ENCODE measurements at places on chromosomes 13 and 19.
A peak's percentile ranks its signal among the peaks of the same experiment; 100 is the strongest.

DNA sequence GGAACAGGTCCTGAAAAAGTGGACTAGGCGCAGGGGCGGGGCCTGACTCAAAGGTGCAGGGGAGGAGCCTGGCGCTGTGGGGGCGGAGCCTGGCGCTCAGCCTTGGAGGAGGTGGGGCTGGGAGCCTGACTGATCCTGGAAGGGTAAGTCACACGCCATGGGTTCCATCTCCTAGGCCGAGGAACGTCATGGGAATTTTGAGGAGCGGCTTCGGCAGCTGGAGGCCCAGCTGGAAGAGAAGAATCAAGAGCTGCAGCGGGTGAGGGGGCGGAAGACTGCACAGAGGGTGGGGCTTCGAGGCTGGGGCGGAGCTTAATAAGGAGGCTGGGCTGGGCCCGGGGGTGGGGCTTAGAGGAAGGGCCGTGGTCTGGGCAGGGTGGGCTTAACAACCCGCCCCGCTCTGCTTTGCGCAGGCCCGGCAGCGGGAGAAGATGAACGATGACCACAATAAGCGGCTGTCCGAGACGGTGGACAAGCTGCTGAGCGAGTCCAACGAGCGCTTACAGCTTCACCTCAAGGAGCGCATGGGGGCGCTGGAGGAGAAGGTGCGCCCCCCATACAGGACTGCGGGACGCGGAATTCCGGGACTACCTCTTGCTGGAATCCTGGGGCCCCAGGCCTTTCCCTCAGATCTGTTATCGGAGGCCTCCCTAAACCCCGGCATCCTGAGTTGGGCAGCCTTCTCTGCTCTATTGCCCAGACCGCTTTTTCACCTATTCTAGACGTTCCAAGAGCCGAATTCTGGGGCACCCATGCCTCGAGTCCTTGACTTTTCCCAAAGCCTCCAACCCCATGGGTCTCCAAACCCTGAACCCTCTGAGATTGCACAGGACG, 14.5 kb downstream of the PPFIA3 start:
- DNase-seq, result peak; percentile 63

GRCh38 chr13:72696579-72696978, 30.9 kb downstream of the MZT1 start:
- peak; percentile 69 for DNase-seq

DNA sequence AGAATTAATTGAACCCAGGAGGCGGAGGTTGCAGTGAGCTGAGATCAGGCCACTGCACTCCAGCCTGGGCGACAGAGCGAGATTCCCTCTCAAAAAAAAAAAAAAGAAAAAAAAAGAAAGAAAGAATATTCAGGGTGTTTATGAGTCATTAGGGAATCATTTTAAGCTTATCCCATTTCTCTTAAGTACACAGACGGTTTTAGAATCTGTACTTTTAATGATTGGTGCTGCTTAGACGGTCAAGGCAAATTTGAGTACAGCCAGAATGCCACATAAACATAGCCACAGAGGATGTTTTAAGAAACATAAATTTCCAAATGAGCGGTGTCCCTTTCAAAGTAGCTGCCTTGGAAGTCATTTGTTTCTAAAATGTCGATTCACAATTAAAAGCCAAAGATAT, 2.6 kb downstream of the SPRYD7 start:
- no peak for DNase-seq

DNA sequence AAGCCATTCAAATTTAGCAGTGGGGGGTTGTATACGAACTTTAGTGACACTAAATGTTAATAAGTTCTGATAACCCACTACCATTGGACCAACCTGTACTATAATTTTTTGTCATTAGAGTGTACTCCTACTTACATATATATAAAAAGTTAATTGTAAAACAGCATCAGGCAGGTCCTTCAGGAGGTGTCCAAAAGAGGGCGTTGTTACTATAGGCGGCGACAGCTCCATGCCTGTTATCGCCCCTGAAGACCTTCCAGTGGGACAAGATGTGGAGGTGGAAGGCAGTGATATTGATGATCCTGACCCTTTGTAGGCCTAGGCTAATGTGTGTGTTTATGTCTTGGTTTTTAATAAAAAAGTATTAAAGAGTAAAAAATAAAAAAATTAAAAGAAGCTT, 27.5 kb downstream of the SPRYD7 start:
- no peak for DNase-seq

DNA sequence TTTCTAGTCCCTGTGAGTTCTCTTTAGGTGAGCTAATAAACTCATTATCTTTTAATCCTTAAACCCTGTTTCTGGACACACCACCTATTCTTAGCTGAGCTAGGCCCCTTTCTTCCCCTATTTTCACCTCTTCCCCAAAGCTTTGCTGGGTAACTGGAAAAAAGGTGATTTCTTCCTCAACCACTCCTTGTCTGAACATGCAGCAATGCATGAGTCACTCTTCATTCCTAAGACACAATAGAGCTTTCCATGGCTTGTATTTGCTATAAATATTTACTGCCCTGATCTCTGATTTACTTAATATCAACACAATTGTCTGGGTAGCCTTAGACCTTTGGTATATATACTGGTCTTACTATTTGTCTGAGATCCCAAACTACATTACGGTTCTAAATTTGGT, 370.9 kb downstream of the KLF5 start:
- DNase-seq, result peak; percentile 68

DNA sequence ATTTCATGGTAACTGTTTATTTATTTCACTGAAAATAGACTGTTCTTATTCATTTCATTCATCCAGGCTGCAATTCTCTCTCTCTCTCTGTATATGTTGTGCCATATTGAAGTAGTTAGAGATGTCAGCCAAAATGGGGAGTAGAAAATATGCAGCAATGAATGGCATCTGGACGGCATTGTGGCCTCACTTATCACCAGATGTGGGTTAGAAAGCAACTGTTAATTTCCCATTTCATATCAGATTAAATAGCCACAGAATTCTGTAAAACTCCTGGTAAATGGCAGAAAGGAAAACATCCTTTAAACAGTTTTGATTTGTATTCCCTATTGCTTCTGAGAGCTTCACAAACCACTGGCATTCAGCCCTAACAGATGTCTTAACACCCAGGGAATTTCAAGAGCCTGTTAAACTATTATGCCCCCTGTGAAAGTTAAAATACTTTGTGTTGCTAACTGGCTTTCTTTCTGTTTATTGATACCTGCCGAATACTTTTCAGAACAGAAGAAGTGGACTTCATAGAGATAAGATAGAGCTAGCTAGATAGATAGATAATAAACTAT, 1763.3 kb upstream of the MIR17HG start:
- no peak for DNase-seq

GRCh38 chr19:19121371-19121770, 16.9 kb downstream of the TMEM161A start:
- no peak for DNase-seq

GRCh38 chr19:14035706-14036105, 4.1 kb downstream of the IL27RA start:
- no peak for DNase-seq

- no peak for DNase-seq
These were observed 191.5 kb downstream of the TEX29 start for GRCh38 chr13:111511805-111512504.

GRCh38 chr19:17348700-17349099, 11.3 kb downstream of the GTPBP3 start:
- peak; percentile 57 for DNase-seq

DNA sequence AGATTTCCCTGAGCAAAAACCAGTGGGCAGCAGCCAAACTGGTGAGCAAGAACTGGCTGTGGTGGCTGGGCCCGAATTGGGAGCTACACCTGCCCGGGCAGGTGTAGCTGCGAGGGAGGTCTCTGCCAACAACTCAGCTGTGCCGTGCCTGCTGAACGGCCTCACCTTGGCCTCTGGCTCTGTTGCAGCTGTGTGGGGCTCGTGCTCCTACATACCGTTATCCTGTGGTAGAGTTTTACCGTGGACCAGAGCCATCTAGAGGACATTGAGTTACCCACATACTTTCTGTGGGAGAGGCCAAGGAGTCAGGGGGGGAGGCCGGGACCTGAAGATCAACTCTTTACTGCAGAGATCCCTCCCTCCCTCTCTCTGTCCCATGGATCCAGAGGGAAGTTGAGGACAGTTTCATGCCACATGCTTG, 113.2 kb downstream of the TM9SF2 start:
- no peak for DNase-seq

GRCh38 chr19:8642561-8642960, 12.1 kb downstream of the NFILZ start:
- no peak for DNase-seq

DNA sequence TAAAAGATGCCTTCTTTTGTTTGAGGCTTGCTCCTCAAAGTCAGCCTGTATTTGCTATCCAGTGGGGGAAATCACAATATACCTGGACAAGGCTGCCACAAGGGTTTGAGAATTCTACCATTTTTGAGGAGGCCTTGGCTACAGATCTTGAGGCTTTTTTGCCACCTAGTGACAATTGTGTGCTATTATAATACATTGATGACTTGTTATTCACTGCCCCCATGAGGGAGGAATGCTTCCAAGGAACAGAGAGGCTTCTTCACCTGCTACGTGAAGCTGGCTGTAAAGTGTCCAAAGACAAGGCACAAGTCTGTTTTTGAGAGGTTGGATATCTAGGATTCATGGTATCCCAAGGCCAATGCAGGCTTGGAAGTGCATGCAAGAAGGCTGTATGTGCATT, 72.5 kb downstream of the ZNF708 start:
- peak; percentile 52 for DNase-seq

- no peak for DNase-seq
These were observed 2.3 kb downstream of the ZNF414 start for GRCh38 chr19:8511573-8512101.

DNA sequence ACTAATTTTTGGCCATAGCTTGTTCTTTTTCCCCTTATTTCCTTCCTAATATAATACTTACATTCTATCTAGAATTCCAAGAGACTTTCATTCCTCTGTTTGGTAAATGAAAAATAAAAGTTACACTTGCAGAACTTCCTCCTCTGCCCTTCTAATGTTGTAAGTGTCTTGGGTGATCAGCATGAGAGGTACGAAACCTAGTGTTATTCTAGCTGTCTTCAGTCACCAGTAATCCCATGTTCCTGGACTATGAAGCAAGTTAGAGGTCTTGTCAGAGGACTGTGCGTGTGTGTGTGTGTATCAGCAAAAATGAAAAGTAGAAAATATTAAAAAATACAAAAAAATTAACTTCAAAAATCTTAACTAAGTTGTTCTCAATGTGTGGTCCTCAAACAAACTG, 307.0 kb downstream of the SPRY2 start:
- DNase-seq, result no peak

DNA sequence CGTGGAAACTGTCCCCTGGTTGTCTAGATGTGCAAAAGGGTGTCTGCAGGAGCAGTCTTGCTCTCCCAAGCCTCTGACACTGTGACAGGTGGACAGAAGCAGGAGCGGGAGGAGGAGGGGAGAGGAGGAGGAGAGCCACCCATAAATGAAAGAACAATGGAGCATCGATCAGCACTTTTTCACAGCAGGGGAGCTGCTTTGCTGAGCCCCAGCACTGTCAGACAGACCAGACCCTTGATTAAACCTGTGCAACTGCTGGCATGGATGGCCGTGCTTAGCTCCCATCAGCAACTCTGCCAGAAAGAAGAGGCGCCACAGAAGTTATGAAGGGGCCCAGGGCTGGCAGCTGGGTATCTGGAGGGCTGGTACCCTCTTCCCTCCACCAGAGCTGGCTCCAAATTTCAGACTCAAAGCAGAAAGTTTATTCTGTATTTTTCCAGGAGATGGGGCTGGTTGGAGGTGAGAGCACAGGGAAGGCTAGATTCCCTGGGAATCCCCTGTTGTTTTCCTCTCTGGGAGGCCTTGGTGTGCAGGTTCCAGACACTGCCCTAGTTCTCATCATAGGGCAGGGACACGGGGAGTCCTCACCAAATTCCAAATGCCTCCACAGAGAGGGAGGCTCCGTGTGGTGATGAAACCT, 1192.2 kb downstream of the UQCRFS1 start:
- no peak for DNase-seq

- DNase-seq, result no peak
These were observed 10.6 kb upstream of the RETN start for GRCh38 chr19:7658219-7658686.

DNA sequence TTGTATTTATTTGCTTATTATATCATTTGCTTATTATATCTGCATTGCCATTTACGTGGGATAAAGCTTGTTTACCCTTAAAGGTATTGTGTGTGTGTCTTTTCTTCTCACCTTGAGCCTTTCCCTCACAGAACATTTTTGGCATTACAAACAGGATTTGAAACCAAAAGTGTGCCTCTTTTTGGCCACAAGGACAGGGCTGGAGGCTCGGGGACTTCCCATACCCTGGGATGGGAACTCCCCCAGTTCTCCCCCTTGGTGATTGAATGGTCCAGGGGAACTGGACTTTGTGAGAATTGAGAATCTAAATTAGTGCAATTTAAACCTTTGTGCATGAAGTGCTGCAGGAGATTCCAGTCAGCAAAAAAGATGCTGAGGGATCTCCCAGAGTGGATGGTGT, 2.4 kb upstream of the ZNF506 start:
- no peak for DNase-seq

- no peak for DNase-seq
These were observed 17.9 kb downstream of the VSTM1 start for GRCh38 chr19:54045771-54046170.

GRCh38 chr19:54463531-54464043, at the start of gene LENG9:
TSS of gene LENG9 (minus strand) at chr19:54463778. CDS start at chr19:54463526, 252 bp downstream.
- peak; percentile 100 for DNase-seq

Measured in adipocyte (in vitro differentiated cells).